ENCODE measurements at places on chromosomes 4 and X.

GRCh38 chr4:140038031-140038533, 115.9 kb downstream of the MAML3 start:
- no peak for DNase-seq

- DNase-seq, result no peak
These were observed 23.1 kb upstream of the C1GALT1C1 start for GRCh38 chrX:120653000-120653399.

DNA sequence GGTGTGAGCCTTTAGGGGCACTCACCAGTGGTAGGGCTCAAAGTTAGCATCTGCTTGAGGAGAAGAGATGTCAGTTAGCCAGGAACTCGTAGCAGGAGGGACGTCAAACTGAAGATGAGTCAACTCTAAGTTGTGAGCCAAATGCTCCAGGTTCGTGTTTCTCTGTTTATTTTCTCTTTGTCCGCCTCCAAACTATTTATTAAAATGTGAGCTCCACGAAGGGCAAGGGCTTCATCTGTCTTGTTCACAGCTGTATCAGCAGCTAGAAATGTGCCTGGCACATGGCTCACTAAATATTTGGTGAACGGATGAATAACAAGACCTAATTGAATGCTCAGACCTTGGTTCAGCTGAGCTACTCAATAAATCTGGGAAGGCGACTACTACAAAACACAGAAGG, 248.9 kb downstream of the BCOR start:
- no peak for DNase-seq

- DNase-seq, result no peak
These were observed 549.2 kb upstream of the AMOT start for GRCh38 chrX:113389846-113390245.

- no peak for DNase-seq
These were observed 208.8 kb downstream of the SH2D1A start for GRCh38 chrX:124555036-124555595.

Data from effector memory CD4-positive, alpha-beta T cell (primary cell).